Adrenal gland (tissue), 19 donors: ENCODE measurements at places on chromosomes 4 and X.

- no peak for DNase-seq
Observed at GRCh38 chr4:121669163-121669550, 27.6 kb downstream of the ANXA5 start.

- DNase-seq = no peak
Observed at GRCh38 chr4:79050541-79050880, 111.3 kb upstream of the PAQR3 start.

DNA sequence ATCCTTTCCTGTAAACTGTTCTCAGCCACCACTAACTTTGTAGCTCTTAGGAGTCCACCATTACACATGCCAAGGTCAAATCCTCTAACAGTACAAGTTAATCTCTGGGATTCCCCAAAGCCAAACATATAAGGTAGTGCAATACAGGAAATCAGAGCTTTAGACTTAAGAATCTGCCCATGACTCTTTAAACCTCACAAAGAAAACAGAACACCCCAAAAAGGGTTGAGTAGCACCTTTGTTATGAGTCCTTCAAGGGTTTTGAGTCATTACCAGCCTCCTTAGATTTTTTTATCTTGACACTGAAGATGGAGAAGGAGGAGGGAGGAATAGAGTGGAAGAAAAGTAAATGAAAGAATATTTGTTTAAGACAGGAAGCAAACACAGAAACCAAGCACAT is 243.9 kb upstream of the SPANXN1 start:
- no peak for DNase-seq

DNA sequence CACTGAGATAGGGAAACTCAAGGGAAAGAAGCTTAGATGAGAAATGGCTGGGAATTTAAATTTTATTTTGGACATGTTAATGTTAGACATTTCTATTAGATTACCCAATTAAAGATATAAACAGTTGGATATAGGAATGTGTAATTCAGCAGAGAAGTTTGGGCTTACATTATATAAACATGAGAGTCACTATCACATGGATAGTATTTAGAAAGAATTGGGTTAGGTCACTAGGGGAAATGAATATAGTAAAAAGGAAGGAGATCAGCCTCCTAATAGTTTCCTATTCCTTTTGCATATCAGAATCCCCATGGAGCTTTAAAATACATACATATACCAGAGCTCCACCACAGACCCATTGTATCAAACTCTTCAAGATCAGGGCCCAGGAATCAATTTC is 19.6 kb upstream of the CXCL5 start:
- DNase-seq = no peak

- no peak for DNase-seq
Observed at GRCh38 chr4:16205298-16206164, 20.7 kb downstream of the TAPT1 start.

DNA sequence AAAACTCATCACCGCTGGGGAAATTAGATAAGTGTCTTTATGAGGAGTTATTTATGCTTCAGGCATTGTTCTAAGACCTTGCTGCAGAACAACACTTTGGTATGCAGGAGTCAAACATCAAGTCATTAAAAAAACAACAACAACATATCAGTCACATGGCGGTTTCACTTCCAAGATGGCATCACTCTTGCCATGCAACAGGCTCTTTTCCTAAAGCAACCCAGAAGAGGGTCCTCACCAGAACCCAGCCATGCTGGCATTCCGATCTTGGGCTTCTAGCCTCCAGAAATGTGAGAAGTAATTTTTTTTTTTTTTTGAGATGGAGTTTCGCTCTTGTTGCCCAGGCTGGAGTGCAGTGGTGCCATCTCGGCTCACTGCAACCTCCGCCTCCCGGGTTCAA is 8.7 kb upstream of the RBMX start:
- DNase-seq = no peak

DNA sequence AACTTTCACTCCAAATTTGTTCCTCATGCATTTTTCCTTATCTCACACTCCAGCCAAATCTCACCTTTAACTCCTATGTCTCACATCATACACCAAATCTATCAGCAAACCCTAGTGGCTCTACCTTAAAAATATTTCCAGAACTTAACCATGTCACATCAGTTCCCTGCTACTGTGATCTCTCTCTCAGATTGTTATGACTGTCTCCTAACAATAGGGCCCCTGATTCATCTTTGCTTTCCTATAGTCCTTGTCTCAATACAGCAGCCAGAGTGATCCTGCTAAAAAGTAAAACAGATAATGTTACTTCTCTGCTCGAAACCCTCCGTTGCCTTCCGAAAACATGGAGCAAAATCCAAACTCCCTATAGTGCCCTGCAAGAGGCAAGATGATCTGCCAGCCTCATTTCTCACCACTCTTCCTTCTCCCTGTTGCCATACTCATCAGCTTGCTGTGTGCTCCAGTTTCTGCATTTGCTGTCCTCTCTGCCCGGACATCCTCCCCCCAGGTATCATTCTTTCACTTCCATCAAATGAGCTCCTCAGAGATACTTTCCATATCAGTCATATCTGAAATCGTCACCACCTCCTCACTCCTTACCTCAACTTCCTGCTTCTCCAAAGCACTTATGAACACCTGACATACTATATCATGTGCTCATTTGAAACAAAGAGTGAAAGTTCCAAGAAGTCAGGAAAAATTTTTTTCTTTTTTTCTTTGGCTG is 293.4 kb upstream of the NR3C2 start:
- DNase-seq = no peak

DNA sequence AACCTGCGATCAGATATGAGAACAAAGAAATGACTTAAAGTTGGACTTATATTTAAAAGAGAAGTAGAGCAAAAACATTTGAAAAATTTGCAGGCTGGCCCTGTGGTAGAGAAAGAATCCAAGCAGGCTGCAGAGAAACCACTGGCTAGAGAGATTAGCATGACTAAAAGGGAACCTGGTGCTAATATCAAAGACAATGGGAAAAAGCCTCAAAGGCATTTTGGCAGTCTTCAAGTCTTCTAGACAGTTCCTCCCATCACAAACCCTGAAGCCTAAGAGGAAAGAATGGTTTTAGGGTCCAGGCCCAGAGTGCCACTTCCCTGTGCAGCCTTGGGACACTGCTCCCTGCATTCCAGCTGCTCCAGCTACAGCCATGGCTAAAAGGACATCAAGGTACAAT is 33.4 kb downstream of the KCTD8 start:
- DNase-seq = no peak

DNA sequence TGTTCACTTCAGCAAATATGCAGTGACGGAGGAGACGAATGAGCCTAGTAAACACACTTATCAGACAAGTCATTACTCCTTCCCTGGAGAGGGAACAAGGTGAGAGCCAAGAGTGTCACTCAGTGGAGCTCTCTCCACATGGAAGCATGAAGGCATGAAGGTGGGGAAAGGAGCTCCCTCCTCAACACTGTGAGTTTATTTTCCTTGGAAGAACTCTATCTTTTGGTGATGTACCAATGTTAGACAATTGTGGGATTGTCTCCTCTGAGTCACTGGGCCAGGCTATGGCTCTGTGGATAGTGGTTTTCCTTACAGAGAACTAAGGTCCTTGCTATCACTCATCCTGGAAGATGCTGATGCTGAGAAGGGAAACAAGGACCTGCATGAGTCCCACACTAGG is 200.2 kb downstream of the CPEB2 start:
- DNase-seq = no peak

GRCh38 chr4:58063404-58064160 is 953.4 kb upstream of the IGFBP7 start:
- no peak for DNase-seq

GRCh38 chrX:131910586-131910985 is 112.5 kb upstream of the STK26 start:
- DNase-seq = no peak

DNA sequence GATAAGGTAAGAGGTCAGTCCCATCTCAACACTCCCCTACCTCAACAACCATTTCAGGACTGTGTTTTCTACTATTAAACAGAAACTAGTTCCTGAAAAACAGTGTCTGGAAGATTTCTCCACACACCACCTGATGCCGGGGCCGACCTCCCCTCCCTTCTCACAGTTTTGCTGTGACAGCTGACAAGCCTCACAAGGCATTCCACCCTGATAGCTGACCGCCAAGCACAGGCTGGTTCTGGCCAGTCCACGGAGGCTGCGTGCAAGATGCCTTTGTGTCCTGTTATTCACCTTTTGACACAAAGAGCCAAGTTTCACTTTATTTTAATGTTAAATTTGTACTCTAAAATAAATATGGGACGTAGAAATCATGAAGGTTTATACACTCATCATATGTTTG is 758.6 kb downstream of the PDHA2 start:
- DNase-seq = no peak

GRCh38 chr4:163350672-163351071 is 7.0 kb downstream of the NPY5R start:
- no peak for DNase-seq

DNA sequence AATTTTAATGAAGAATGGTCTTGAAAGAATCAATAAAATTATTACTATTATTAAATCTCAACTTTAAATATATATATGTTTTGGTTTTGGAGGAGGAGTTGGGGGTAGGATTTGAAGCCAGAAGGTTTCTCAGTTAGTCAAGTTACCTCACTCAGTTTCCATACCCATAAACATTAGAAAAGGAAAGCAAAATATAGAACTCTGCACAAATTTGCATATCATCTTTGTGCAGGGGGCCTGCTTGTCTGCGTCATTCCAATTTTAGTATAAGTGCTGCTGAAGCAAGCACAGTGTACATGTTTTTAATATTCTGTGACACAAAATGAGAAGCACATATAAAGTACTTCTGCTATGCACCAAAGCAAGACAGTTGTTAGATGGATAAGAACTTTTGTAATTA is 47.5 kb upstream of the SCRG1 start:
- no peak for DNase-seq

GRCh38 chrX:73076838-73077237 is 2.5 kb downstream of the PABPC1L2A start:
- DNase-seq = no peak

- DNase-seq = no peak
Observed at GRCh38 chr4:154364066-154364845, 127.3 kb downstream of the DCHS2 start.

DNA sequence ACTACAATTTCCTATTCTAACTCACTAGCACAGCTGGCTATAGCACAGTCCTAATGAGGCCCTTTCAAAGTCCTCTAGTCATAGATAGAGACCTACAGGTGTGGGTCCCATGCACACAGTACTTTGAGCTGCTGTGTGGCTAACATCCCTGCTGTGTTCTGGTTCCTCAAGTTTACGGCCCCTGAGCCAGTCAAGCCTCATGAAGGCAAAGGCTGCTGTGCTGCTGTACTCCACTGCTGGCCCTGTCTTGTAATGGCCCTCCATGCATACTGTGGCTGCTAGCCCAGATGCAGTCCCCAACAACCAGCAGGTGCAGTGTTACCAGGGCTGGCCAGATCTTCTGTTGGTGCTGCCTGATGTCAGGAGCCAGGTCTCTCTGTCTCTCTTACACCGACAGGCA is 23.4 kb upstream of the ENPEP start:
- no peak for DNase-seq

DNA sequence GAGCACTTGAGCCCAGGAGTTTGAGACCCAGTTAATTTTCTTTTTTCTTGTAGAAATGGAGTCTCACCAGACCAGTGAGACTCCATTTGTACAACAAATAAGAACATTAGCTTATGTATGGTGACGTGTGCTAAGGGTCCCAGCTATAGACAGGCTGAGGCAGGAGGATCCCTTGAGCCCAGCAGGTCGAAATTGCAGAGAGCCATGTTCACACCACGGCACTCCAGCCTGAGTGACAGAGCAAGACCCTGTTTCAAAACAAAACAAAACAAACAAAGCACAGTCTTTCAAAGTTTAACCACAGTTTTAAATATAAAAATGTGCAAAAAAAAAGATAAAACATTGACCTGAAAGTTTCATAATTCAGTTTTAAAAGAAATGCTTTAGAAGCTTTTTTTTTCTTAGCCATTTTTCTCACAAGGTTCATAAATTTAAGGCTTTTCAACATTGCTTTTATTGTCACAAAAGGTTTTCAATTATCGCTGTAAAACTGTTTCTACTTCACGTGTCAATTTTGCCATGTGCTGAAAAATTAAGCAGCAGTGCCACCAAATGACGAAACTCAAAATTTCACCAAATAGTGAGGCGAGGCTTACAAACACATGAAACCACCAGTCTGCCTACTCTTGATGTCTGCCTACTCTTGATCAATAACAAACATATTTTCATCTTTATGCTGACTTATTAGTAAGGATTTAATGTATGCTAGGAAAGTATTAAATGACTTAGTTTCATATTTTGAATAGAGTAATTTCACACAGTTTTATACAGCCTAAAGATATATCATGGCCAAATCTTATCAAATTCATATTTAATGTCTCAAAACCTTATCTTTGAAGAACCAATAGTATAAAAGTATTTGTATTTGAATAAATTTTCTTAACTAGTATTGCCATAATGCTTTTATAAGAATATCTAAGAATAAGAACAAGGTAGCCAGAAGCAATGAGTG is 126.3 kb downstream of the NEK1 start:
- peak; percentile 30 for DNase-seq

GRCh38 chr4:118206627-118207026 is 146.2 kb downstream of the PRSS12 start:
- DNase-seq = no peak

- DNase-seq = no peak
Observed at GRCh38 chr4:37667197-37668100, 18.7 kb downstream of the RELL1 start.

- DNase-seq = no peak
Observed at GRCh38 chrX:30015440-30015839, 199.9 kb upstream of the MAGEB2 start.

GRCh38 chrX:110114260-110114776 is 111.4 kb downstream of the TMEM164 start:
- no peak for DNase-seq

GRCh38 chrX:15745179-15745578 is 7.1 kb downstream of the CA5B start:
- DNase-seq = no peak

DNA sequence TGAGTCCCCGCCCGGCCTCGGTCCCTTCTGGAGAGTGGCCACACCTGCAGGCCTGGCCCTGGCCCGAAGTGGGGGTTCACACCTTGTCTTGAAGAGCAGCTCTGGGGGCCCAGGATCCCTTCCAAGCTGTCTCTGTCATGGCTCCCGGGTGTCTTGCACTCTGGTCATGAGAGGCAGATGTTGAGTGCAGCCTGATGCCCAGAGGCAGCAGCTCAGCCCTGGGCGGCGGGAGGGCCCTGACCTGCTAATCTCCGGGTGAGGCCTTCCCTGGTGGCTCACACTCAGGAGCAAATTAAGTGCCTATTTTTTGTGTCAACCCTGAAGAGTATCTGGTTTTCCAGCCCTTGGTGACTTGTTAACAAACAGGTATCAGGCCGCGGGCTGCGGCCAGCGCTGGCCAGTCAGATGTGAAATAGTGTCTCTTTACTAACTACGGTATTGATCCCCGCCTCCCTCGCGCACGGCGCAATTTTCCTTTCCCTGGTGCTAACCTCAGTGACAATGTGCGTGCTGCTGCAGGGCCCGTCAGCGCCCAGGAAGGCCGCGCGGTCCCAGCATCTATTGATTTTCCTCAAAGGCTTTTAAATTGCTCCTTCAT is 24.2 kb downstream of the NKX1-1 start:
- DNase-seq = no peak

GRCh38 chr4:102862747-102863146 is 6.0 kb upstream of the CISD2 start:
- DNase-seq = no peak

- DNase-seq = no peak
Observed at GRCh38 chr4:40178672-40179071, 18.2 kb upstream of the RHOH start.

GRCh38 chrX:24229400-24229879 is 79.9 kb downstream of the ZFX start:
- DNase-seq = peak; percentile 28

GRCh38 chr4:6749340-6750171 is 33.0 kb upstream of the KIAA0232 start:
- peak; percentile 68 for DNase-seq
